Hematopoietic multipotent progenitor cell treated with erythropoietin and hydrocortisone succinate and interleukin-3 and kit ligand, for 15 days (in vitro differentiated cells): ENCODE measurements at places on chromosomes 16 and 17.

GRCh38 chr17:43373356-43373755 lies 25.4 kb upstream of the ARL4D start:
- peak; percentile 44 for DNase-seq

GRCh38 chr17:46121841-46122485 lies 71.3 kb downstream of the KANSL1 start:
- DNase-seq: no peak

DNA sequence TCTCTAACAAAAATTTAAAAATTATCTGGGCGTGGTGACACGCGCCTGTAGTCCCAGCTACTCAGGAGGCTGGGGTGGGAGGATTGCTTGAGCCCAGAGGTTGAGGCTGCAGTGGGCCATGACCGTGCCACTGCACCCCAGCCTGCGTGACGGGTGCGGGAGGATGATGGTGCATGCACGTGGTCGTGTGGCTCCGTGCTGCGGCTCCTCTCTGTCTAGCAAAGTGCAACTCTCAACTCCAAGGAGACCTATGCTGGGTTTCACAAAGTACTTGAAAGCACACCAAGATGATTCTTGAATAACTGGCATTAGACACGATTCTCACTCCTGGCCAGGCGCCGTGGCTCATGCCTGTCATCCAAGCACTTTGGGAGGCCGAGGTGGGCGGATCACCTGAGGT lies 25.8 kb downstream of the NXN start:
- no peak for DNase-seq

- no peak for DNase-seq
Measured at GRCh38 chr17:28992185-28992584, 13.6 kb downstream of the SEZ6 start.

DNA sequence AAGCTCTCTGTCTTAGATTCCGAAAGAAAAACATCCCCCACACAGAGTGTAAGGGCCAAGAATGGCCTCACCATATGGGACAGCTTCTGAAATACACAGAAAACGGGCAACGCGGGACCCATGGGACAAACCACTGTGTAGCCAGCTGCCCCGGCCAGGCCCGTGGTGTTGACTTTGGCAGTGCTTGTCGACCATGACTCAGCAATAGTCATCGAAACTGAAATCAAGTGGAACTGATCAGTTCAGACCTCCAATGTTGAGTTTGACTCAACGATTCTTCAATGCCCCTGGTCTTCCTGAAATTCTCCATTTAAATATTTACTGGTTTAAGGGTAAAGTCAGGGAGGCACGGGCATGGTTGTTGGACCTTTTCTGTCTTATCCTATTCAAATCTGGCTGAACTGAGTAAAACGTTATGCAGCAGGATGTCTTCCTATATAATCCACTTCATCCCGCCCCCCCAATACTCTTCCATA lies 27.5 kb downstream of the ZFHX3 start:
- no peak for DNase-seq

DNA sequence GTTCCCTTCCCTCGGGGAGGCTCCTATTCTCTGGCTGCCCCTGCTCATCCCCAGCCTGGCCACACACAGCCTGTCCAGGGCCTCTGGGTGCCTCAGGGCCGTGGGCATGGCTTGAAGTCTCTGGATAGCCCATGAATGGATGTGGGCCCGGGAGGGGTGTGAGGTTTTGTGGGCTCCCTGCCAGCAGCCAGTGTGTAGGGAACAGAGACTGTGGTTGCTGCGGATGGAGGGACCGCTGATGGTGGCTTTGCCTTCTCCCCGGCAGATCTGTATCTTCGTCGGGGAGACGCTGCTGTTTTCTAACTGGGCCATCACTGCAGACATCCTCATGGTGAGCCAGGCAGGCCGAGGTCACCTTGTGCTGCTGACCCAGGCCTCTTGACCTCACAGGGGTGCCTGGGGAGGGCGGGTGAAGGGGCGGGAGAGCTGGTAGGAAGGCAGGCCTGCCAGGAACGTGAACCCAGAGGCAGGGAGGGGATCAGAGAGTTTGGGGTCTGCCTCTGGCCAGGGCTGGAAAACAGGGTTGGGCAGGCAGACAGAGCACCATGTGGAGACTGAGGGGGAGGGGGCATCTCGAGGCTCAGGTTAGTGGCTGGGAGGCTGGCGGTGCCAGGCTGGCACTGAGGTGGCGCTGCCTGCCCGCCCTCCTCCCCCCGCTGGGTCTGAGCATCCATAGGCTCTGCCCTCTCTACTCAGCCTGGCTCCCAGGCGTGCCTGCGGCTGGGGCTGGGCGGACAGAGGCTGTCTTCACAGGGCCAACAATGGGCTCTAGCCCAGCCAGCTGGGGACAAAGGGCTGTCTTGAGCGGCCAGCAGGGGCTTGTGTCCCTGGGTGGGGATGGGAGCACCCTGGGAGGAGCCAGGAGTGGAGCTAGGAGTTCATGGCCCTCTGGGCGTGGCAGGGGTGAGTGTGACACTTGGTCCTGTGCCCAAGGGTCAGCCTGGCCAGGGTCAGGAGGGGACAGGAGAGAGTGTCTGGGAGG lies 21.4 kb downstream of the MYBBP1A start:
- DNase-seq: no peak

GRCh38 chr17:44901411-44901921 lies 2.2 kb upstream of the EFTUD2 start:
- DNase-seq: no peak

DNA sequence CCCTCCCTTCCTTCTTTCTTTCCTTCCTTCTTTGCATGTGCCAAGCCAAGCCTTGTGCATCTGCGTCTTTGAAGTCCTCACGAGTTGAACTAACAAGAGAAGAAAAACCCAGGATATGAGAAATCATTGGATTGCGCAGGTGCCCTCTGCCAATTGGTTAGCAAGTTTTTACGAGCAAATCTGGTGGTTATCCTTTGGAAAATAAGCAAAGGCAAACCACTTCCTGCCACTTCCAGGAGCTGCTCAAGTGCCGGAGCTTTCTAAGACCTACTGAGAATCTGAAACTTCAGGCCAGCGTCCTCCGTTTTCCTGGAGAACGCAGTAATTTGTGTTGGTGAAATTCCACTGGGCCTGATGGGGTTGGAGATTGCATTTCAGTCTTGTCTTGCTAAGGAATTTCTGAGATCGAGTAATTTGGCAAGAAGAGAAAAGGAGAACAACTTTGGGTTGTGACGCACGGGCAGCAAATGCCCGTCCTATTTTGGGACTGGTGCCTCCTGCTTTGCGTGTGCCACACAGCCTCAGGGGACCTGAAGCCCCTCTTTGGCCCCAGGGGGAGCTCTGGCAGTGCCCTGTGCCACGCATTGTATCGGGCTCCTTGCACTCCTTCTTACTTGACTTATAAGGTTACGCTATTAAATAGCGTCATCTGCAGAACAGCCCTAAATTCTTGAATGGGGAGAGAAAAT lies 56.4 kb downstream of the CMIP start:
- DNase-seq: no peak

GRCh38 chr16:56317998-56318826 lies 107.1 kb downstream of the AMFR start:
- DNase-seq: peak; percentile 80

GRCh38 chr17:3556916-3557767 lies 470 bp downstream of the TRPV3 start:
- DNase-seq: no peak

- no peak for DNase-seq
Measured at GRCh38 chr16:56914896-56915295, 17.0 kb upstream of the HERPUD1 start.

DNA sequence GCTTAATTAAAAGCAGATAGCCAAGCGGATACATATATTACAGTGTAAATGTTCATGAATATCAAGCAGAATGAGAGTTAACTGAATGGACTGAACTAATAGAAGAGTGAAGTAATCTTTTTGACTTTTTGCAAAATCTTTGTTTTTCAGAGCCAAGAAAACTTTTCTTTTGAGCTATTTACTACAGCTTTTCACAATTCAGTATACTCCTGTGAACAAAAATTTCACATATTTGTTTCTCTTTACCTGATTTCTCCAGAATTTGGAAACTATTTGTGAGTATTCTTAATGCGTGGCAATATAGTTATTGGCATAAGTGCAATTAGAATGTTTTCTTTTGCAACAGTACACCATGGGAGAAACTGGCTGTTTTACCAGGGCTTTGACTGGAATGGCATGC lies 9.1 kb upstream of the DUXB start:
- DNase-seq: no peak

DNA sequence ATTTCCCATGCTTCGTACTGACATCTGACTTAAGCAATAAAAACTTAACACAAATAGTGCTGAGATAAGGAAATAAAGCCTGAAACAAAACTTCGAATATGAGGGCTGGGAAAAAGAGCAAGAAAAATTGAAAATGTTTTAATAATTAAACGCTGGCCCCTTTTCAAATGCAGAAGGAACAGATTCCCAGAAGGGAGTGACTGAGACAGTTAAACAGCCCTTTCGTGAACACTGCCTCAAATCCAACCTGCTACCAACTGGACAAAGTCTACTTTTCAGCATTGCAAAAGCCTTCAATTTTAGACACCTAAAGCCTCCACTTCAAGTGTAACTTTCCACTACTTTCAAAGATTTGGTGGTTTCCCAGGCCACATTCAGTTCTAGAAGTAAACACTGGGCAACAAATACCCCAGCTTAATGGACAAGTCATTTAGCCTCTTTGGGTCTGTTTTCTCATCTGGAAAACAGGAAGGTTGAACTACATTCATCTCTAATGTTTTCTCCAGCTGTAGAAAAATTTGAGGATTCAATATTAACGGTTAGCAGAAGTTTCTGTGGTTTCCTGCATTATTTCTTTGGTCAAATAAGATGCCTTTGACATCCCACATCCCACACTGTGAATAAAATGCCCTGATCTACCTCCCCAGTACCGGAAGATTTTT lies 11.8 kb downstream of the RFFL start:
- DNase-seq: no peak

GRCh38 chr16:2214719-2214968 lies at the start of gene PGP:
TSS of gene PGP (minus strand) at chr16:2214840. CDS start at chr16:2214777, 63 bp downstream.
- no peak for DNase-seq

DNA sequence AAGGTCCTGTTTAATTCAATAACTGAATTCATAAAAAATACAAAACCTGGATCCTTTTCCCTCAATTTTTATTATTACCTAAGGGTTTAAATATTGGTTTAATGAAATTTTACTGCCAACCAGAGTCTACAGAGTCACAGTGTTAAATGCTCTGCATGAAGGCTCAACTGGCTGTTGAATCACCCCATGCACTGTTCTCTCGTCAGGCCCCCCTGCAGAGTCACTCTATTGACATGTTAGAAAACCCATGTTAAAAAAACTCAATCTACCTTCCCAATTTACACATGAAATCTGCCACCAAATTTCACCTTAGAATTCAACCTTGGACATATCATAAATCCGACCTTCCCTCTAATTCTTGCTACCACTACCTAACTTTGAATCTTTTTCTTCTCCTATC lies 43.3 kb upstream of the ULK2 start:
- DNase-seq: no peak

GRCh38 chr17:78127239-78127887 lies 1.2 kb downstream of the TMC6 start:
- DNase-seq: peak; percentile 29

- no peak for DNase-seq
Measured at GRCh38 chr16:65490286-65490685, 368.4 kb upstream of the CDH11 start.

- DNase-seq: no peak
Measured at GRCh38 chr17:79986411-79987186, 49.1 kb downstream of the TBC1D16 start.

DNA sequence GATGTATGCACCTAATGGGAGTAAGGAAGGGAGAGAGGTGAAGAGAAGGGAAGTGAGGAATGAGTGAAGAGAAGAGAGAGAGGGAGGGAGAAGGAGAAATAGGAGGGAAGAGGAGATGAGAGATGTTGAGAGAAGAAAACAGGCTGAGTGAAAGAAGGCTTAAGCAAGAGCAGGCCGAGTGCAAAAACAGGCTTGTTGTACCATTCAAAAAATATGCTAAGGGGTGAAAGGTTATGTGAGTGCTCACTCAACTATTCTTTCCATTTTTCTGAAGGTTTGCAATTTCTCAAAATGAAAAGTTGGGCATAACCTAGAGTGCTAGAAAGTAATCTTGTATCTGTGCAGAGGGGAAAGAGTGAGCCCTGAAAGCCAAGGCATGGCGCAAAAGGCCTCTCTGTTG lies 22.9 kb downstream of the RPGRIP1L start:
- DNase-seq: no peak

- DNase-seq: no peak
Measured at GRCh38 chr17:1126801-1127550, 52.8 kb downstream of the ABR start.

DNA sequence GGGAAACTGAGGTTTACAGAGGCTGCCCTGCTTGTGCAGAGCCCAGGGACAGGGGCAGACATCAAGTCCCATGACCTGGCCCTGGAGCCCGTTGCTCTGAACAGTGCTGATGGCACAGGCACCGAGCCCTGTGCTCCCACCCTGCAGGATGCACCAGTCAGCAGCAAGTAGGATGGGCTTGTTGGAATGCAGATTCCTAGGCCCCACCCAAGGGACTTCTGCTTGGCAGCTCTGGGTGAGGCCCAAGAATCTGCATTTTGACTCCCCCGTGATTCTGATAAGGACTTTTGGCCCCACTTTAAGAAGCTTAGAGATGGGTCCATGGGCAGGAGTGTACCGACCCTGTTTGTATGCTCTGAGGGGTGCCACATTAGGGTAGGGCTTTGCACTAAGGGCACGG lies 23.3 kb downstream of the LASP1 start:
- no peak for DNase-seq

DNA sequence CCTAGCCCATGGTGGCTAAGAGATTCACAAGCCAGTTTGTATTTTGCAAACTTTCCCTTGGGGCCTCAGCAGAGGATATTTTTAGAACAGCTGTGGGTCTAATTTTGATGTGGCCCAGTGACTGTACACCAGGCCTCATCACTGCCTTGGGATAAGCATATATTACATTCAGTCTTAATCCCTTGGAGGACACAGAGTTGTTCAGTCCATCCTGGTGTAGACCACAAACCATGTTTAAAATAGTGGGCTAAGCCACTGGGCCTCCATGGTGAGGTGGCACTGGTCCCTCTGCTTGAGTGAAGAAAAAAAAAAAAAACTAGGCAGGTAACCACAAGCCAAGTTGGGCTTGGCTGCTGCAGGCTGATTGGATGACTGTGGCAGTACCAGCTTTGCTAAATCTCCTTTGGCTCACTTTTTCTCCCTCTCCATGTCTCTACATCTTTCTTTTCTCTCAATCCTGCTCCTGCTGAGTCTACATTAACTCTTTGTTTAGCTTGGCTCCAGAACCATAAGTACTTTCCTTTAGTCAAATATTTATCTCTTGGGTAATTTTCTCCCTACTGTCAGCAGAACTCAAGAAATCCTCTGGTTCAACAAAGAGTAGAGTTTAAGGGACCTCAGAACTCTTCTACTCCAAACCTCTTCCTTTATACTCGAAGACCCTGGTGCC lies 120.0 kb upstream of the TBX2 start:
- DNase-seq: no peak

DNA sequence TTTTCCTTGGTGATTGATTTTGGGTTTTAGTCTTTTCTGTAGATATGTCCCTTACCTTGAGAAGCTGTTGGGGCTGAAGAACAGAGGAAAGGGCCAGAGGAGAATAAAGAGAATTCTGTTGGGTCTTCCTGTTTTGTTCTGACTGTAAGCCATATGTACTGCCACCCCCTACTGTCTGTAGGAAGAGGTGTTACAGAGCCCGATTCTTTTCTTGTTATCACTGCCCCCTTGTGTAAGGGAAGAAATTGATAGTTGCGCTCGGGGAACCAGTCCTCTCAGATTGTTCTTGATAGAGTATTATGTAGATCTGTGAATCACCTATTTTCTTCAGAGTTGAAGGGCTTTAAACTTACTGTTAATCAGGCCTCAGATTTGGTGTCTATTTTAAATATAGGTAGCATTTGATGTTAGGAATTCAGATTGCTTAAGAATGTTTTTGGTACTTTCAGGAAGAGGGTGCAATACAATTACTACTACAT lies 2.4 kb downstream of the TANC2 start:
- peak; percentile 71 for DNase-seq

GRCh38 chr16:12433691-12434390 lies 369.8 kb downstream of the CPPED1 start:
- DNase-seq: no peak
